Large intestine (tissue), 12 donors: ENCODE measurements at places on chromosomes 5 and 9.

DNA sequence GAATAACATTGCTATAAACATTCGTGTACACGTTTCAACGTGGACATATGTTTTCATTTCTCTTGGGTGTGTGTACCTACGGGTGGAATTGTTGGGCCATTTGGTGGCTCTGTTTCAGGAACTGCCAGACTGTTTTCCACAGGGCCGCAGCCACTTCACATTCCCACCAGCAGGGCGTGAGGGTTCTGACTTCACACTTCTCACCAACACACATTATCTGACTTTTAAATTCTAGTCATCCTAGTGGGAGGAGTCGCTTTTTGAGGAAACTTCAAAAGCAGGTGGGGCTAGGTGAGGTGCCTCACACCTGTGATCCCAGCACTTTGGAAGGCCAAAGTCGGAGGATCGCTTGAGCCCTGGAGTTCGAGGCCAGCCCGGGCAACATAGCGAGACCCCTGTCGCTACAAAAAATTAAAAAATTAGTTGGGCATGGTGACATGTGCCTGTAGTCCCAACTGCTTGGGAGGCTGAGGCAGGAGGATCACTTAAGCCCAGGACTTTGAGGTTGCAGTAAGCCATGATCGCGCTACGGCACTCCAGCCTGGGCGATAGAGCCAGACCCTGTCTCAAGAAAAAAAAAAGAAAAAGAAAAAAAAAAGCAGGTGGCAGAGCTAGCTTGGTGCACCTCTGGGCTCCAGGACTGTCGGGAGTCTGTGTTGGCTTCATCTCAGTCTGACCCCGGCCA is 28.5 kb downstream of the TSPAN17 start:
- DNase-seq, result no peak

GRCh38 chr9:37953206-37953774 is 49.4 kb upstream of the SLC25A51 start:
- no peak for DNase-seq

GRCh38 chr9:120544441-120544840 is 35.5 kb downstream of the CDK5RAP2 start:
- no peak for DNase-seq

GRCh38 chr5:64534033-64534432 is 28.2 kb downstream of the RGS7BP start:
- no peak for DNase-seq

DNA sequence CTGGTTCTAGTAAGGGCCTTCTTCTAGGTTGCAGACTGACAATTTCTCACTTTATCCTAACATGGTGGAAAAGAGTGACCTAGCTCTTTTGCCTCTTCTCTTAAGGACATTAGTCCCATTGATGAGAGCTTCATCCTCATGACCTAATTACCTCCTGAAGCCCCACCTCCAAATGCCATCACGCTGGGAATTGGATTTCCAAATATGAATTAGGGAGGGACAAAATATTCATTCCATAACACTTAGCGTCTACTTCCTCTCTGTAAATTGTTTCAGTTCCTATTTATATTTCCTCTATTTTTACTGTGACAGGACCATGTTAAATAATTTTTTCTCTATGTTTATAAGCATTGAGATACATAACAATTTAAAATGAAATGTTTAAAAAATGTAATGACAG is 408.8 kb downstream of the CDH10 start:
- DNase-seq, result no peak
